Suppressor macrophage treated with lipopolysaccharide for 1 hour (primary cell): ENCODE measurements at places on chromosomes 3 and 15.
A peak's percentile ranks its signal among the peaks of the same experiment; 100 is the strongest.

GRCh38 chr15:69305933-69306568, 7.3 kb downstream of the PAQR5 start:
- DNase-seq, result no peak

DNA sequence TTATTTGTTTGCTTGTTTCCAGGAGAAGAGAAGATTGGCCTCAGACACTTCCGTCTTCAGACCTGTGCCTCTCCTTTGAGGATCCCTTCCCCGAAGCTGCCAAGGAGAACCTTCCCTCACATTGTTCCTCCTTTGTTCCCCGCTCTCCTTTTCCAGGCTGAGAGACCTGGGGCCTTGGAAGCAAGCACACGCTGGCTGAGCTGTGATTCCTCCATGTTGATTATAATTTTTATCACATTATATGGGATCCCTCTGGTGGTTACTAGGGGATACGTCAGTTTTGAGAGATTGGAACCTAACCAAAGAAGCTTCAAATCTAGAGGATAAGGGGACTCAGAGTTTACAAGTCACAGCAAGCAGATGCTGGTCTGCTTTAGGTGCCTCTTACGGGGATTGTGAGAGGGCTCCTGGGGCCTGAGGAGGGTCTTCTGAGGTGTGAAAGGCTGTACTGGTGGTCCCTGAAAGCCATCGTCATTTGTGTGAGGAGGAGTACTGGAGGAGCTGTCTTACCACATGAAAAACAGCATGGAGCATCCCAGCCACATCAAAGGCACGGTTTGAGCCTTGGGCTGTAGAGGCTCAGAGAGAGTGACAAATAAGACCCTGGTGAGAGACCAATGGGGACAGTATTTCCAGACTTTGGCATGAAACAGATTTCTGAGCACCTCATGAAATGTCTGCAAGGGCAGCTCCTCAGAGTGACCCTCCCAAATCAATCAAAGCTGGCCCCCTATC, 760.1 kb upstream of the CFAP20DC start:
- DNase-seq, result no peak

DNA sequence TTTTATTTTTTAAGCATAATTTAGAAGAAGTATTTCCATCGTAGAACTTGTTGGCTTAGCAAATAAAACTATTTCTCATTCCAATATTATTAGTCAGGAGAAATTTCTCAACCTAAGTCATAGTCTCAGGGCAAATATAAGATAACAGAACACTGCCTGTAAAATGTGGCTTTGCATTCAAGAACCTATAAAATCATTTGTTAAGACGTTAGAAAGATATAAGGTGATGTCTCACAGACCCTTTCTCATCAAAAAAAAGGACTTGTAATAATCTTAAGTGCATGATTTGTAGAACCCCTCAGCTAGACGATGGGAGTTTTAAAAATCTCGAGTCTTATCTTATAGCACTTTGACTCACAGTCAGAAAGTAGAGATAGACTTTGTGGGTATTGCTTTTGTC, 314.7 kb upstream of the CFAP20DC start:
- no peak for DNase-seq

- DNase-seq, result peak; percentile 82
Measured at GRCh38 chr3:105316331-105316730, 50.4 kb upstream of the ALCAM start.

GRCh38 chr15:82803793-82804574, 1.9 kb downstream of the FSD2 start:
- DNase-seq, result no peak

DNA sequence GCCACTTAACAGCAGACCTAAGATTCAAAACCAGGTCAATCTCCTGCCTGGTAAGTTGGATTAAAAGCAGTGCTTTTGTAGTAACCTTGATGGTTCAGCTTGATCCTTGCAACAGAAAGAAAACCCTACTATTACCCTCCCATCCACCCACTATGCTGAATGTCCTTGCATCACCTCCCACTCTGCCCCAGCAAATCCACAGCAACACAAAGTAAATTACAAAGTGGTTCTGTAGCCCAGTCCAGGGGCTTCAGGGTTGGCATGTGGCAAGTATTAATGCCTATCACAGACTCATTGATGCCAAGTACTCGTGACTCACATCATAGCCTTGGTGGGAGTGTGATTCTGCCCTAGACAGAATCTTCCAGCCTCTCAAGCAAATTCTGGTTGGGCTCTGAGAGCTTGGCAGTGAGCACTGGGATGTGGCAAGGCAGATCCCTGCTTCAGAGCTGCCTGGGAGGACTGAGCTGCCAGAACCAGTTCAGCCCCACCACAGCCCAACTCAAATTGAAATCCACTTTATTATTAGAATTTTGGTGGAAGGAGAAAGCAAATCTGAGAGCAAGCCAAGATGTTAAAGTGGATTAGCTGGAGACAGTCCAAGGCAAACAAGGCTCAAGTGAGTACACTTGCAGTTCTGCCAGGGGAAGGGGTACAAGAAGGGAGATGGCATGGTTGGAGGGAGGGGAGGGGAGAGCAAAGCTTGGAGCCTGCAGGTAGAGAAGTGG, 225.8 kb upstream of the UMPS start:
- no peak for DNase-seq

DNA sequence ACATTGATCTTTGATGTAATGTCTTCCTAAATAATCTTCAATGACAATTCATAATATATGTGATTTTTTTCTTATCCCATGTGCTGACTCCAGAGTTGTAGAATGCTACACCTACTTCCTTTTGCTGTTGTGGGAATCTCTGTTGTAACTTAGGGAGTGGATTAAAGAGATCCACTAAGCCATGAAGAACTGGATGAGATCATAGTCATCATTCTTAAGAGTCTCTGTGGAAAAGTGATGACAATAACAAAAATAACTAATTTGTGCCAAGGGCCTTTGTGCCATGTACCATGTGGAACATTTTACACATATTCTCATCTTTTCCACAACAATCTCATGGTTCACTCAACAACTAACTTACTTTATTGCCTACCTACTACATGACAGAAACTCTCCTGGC, 162.9 kb upstream of the PDZRN3 start:
- DNase-seq, result no peak

DNA sequence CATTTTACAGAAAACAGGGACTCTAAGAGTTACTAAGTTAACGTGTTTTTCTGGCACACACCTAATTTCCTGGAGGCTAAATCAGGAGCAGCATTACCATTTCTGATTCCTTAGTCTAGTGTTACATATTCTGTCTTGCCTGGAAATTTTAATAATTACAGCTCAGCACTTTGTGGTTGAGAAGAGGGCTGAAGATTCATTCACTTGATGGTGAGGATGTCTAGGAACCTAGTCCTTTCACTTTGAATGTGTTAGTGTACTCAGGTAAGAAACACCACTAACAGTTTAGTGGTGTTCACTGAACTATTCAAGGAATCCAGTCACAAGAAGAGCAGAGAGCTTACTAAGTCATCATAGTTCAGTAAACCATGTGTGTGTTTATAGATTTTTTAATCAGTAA, 102.8 kb downstream of the STT3B start:
- no peak for DNase-seq

DNA sequence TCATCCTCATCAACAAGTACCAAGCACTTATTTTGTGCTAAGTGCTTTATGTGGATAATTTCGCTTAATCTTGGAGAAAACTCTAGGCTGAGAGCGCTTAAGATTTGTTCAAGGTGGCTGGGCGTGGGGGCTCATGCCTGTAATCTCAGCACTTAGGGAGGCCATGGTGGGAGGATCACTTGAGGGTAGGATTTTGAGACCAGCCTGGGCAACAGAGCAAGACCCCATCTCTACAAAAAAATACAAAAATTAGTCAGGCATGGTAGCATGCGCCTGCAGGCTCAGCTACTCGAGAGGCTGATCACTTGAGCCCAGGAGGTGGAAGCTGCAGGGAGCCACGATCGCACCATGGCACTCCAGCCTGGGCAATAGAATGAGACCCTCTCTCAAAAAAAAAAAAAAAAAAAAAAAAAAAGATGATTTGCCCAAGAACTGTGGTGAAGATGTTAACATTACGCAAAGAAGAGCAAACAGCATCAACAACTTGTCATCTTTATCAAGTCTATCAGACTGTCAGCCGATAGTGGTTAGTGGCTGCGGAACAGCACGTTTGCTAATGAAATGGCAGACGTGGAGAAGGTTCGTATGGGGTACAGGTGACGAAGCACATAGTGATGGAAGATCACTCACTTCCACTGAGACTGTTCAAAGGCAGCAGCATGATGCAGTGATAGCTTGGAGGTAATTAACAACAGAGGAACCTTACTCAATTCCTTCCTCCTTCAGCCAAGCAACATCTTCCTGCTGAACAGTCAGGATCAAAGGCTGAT, 27.7 kb downstream of the NRROS start:
- no peak for DNase-seq

DNA sequence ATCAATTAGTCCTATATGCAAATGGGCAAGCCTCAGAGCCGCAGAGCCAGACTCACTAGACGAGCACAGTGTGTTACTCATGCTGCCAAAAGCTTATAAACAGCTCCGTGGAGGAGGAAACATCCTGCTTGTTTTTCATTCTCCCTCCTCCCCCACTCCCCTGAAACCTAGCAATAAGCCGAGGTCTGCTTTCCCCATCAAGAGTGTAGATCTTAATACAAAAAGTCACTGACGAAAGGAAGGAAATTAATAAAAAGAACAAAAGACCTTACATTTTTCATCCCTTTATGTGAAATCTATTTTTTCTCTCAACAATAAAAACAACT, 88.5 kb downstream of the XXYLT1 start:
- DNase-seq, result no peak

- DNase-seq, result no peak
Measured at GRCh38 chr3:142693136-142693853, 30.5 kb upstream of the TRPC1 start.

GRCh38 chr15:93941697-93942096, 289.7 kb upstream of the MCTP2 start:
- DNase-seq, result no peak

GRCh38 chr15:99168601-99169580, 64.0 kb downstream of the SYNM start:
- DNase-seq, result no peak

- no peak for DNase-seq
Measured at GRCh38 chr15:61921093-61921492, 139.2 kb downstream of the VPS13C start.

GRCh38 chr3:129609591-129610182, 3.2 kb upstream of the PLXND1 start:
- no peak for DNase-seq

GRCh38 chr3:41867533-41867932, 94.4 kb downstream of the ULK4 start:
- DNase-seq, result no peak

DNA sequence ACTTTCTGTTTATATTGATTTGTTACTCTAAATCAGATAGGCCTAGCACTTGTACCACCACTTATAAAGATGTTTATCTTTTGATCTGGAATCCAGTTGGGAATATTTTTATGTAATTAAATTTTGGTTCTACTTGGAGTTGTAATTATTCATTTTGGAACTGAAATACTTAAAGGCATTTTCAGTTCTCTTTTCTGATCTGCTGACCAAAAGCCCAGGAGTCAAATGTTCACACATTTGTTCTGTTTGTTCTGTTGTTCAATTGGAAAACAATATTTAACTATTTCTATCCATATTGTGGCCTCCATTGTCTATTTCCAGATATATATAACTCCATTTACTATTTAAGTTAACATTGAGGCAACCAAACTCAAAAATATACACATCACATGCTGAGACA, 912.4 kb upstream of the EPHA6 start:
- DNase-seq, result no peak

GRCh38 chr3:21326704-21327475, 424.1 kb downstream of the ZNF385D start:
- DNase-seq, result no peak

- DNase-seq, result no peak
Measured at GRCh38 chr3:77456906-77457305, 417.0 kb downstream of the ROBO2 start.

GRCh38 chr3:48470286-48470685, 23.7 kb downstream of the ATRIP start:
- no peak for DNase-seq

DNA sequence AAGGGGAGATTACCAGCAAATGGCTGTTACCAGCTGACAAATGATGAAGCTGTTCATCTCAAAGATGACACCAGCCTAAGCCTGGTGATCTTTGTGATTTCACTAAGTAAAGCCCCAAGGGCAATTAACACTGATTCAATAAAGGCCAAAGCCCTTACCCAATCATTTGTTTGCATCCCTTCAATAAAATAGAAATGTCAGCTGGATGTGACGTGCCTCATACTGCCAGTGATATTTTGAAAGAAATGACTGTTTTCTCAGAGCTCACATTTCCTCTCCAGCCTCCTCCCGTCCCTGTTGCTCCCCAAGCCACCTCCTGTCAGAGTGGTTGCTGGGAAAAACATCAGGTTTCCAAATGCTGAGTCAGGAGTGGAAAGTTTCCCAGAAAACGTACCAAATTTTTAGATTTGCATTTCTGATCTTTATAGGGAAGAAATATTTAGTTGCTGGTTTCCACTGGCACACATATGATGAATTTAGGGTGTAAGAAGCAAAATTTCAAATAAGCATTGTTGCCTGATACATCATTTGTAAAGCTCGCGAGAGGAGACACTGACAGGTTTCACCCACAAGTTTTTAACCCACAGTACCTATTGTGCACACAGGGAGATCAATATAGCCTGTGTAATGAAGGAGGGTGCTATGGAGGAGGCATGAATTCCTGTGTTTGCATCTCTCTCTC, 21.0 kb downstream of the C2CD4A start:
- peak; percentile 51 for DNase-seq

GRCh38 chr3:125006291-125006731, 49.5 kb downstream of the HEG1 start:
- DNase-seq, result no peak

DNA sequence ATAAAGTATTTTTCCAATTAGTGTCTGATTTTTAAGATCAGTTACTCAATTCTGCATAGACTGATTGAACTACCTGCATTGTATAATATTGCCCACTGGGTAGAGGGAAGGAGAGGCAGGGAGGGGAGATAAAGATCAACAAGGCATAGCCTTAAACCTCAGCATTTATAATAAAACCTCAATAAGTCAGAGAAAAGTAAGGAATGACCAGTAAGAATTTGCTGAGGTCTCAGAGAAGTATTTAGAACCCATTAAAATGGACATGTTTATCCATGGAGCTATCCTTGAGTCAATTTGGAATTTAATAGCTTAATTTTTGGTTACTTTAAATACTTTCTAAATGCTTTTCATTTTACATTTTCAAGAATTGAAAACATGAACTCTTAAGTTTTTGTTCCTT, 62.5 kb downstream of the ARMC8 start:
- DNase-seq, result no peak

DNA sequence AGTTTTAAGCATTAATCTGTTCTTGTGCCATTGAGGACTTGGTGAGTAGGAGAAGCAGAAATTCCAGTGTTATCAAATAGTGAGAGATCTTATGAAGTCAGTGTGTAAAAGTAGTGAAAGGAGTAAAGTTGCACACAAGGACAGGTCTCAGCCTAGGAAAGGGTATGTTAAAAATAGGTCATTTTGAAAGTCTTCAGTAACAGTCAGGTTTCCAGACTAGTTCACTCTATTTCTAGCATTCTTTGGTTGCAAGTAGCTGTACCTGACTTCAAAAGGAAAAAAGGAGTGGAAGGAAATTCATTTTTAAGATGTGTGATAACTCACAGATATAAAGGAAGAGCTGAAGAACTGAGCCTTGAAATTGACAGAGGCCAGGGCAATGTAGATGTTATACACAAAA, 250.1 kb upstream of the SATB1 start:
- DNase-seq, result no peak

GRCh38 chr3:535566-536416, 339.2 kb downstream of the CHL1 start:
- DNase-seq, result peak; percentile 21

- no peak for DNase-seq
Measured at GRCh38 chr3:134768837-134769236, 26.2 kb upstream of the EPHB1 start.
